Ascending aorta (tissue), 2 donors: ENCODE measurements at places on chromosomes 1 and 21. TPM values are rescaled to one million over a fixed set of nuclear protein-coding genes. Genes with fewer than 3 reads are reported as not detected.

- DNase-seq: no peak
Measured at GRCh38 chr1:53678046-53678445, 60.9 kb downstream of the GLIS1 start.

GRCh38 chr1:84884671-84885389, 8.2 kb downstream of the LPAR3 start:
- no peak for DNase-seq

Gene ZNF683
- not detected for total RNA-seq

- DNase-seq: no peak
Measured at GRCh38 chr1:236875975-236876374, 80.9 kb downstream of the MTR start.

DNA sequence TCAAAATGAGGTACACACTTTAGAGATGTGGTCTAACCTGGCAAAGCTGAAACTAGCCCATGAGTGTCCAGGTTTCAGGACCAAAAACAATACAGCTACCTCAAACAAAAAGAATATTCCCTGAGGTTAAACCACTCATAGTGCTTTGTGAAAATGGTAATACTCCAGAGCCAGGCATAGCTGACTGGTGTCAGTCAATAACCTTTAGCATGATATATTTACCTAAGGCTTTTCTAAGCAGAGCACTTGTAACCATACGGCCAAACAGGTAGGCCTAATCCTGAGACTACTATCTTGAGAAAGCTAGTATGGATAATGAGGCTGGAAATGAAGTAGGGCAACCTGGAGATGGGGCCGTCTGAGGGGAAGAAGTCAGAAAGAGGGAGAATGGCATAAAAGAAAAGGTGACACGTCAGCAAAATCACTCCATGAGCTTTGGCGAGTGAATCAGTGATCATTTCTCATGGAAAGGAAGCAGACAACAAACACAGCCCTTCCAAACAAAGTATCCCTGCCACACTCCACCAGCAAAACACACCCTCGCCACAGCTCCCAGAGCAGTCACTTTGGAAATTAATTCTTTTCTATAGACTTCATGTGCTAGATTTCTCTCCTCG, 1.7 kb upstream of the LRRC52 start:
- DNase-seq: no peak

DNA sequence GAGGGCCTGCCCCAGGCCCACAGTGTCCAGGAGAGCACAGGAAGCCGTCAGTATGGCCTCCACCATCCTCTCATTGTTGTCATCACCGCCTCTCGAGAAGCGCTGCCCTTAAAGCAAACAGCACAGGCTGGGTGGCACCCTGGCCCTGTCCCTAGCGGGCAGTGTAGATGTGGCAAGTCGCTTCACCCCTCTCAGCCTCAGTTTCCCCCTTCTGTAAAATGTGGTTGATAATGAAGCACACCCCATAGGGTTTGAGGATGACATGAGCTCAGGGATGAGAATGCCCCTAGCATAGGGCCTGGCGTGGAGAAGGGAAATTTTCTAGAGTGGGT, 13.4 kb downstream of the PLA2G2F start:
- DNase-seq: no peak

Gene MRPL24
- 17.0 TPM for total RNA-seq

Gene SIM2
- total RNA-seq: not detected

GRCh38 chr1:113538225-113538624, 147.9 kb downstream of the MAGI3 start:
- no peak for DNase-seq

Gene SFN
- 17.8 TPM for total RNA-seq

- no peak for DNase-seq
Measured at GRCh38 chr1:222251847-222252246, 296.1 kb downstream of the HHIPL2 start.

DNA sequence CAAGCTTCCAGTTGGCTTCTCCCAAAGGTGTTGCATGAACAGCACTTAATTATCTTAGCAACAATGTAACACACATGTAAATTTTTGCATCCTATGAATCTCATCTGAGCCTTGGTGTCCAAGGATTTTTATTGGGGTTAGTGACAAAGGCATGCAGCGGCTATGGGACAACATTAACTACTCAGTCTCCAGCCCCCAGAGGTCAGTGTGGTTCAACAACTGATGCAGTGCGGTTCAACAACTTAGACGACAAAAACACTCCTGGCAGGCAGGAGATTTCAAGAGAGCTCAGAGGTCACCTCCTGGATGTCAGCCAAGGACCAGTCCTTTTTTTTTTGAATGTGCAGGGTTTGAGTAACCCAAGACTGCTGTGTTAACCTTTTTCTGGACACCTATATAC, 77.5 kb upstream of the HMCN1 start:
- DNase-seq: no peak

DNA sequence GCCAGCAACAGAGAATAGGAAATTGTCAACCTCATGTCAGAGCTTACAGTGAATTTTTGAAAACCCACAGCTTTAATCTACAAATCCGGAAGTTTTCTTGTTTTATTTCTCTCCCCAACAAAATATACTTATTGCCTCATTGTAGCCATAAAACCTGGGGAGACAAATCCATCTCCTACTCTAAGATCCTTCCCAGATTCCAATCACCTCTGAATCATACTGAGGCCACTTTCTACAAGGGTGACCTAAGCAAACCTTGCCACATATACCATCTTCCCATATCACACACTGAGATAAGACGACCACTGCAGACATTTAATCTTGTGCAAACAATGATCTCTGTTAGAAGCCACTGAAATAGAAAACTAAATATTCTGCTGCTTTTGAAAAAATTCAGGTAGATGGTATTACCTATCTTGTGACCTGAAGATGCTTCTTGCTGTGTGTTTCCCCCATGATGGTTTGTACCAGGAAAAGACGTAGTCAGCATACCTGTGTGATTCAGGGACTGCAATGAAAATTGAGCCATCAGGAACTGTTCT, 171.5 kb upstream of the DUSP10 start:
- DNase-seq: no peak

DNA sequence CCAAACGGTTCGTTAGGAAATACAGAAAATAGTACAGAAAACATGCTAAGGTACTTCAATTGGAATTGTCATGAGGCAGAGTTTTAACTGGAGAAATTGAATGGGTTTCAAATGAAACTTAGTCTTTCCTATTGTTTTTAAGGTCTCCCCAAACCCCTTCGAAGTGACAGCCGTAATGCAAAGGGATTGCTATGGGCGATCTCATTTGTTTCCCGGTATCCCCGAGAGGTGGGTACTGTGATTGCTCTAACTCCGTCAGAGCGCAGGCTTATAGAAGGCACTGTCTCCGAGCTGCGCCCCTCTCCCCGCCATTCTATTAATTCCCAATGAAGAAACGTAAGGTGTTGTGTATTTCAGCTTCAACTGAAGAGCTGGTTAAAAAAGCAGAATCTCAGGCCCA, 22.0 kb upstream of the RNF187 start:
- DNase-seq: no peak

DNA sequence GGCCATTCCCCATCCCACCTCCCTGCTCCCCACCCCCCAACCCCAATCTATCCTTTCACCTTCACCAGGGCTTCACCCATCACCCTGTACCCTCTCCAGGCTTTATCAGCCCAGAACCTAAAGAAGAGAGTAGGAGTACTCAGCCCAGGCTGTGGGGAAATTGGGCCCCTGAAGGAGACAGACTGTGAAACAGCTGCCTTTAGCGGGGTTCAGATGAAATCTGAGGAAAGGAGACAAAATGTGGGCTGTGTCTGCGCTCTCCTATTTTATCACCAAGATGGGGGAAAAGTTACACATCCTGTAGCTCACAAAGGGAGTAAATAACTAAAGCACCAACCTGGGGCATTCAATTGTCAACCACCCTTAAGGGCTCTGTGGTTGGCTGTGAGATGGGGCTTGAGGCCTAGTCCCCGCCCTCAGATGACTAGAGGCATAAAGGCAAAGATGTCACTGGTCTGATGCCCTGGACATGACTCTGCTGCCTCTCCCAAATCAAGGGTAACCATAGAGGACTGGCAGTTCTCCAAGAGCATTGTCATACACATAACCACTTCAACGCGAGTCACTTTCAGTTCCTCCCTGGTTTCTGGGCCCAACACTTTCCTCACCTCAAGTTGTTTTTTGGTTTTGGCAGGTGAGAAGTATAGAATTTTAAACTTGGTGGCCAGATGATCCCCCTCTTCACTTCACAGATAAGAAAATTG, 30.0 kb downstream of the SLC27A3 start:
- DNase-seq: peak; percentile 52

DNA sequence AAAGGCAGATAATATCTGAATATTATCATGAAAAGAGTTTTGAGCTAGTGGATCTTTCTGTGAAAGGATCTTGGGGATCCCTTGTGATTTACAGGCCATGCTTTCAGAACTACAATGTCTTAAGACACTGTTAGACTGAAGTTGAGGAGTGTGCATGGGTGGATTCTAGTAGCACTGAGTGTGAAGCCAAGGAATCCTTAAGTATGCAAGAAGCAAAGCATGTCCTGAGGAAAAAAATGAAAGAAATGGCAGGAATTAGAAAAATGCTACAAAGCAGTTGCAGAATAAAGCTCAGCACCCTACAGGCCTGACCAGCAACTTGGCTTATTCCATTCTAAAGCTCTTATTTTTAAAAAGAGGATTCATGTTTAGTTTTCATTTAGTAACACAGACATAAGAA, 11.9 kb downstream of the STX6 start:
- no peak for DNase-seq

Gene CD247
- 3.7 TPM for total RNA-seq

- no peak for DNase-seq
Measured at GRCh38 chr1:207223162-207223561, 98.3 kb upstream of the CD55 start.

Gene NMNAT2
- total RNA-seq: 0.53 TPM

GRCh38 chr21:26072666-26073615, 97.6 kb downstream of the APP start:
- DNase-seq: no peak

GRCh38 chr1:111886741-111887140, 102.7 kb downstream of the KCND3 start:
- DNase-seq: no peak

- no peak for DNase-seq
Measured at GRCh38 chr1:224733027-224733911, 117.2 kb downstream of the CNIH3 start.

Gene SELL
- total RNA-seq: 1.9 TPM

DNA sequence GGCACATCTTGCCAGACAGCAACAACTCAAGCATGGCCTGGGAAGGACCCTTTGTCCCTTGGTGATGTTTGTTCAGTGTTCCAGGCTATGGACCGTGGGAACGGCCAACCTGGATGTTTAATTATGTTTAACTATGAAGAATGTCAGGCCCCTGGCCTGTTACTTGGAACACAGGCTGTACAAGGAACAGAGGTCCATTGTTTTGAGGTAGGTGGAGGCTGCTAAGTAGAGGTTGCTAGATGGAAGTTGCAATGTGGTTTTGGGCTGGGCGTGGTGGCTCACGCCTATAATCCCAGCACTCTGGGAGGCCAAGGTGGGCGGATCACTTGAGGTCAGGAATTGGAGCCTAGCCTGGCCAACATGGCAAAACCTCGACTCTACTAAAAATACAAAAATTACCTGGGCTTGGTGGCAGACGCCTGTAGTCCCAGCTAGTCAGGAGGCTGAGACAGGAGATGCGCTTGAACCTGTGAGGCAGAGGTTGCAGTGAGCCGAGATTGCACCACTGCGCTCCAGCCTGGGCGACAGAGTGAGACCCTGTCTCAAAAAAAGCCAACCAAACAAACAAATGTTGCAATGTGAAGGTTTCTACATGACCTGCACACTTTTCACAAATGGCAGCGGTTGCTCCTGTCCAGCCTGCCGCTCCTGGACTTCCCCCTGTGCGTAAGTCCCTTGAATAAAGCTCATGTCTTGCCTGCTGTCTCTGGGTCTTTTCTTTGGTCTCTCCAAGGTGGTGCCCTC, 2.5 kb upstream of the LEFTY1 start:
- no peak for DNase-seq

DNA sequence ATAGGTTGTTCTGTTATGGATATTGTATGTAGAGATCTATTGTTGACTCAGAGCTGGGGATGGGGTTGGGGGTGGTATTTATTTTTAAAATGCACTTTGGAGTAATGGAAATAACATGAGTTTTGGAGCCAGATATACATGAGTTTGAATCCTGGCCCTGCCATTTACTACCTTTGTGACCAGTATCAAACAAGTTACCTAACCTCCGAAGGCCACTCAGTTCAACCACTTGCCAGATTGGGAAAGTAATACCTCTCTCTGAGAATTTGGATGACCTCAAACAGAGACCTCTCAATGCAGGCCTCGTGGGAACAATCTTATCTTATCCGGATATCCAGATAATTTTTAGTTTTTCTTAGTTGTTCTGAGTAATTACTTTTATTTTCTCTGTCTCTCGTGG, 181.0 kb downstream of the FGGY start:
- DNase-seq: no peak

DNA sequence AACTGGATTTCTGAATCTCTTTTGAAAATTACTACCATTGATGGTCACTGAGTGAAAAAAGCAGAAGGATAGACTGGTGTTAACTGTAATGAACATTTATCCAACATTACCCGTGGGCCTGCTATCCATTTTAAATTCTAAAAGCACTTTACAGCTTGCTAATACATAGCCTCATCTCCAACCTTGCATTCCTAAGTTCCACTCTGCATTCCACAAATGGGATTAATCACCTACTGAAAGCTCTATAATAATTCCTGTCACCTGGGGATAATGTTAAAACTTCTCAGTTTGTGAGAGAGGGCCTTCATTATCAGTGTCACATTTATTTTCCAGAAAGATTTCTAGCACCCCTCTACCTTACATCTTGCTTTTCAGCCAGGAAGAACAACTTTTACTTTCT, 38.2 kb downstream of the PTPRC start:
- DNase-seq: no peak

- no peak for DNase-seq
Measured at GRCh38 chr1:225651376-225651871, 1.5 kb downstream of the ENAH start.
